ENCODE measurements at places on chromosomes 4 and X.
A peak's percentile ranks its signal among the peaks of the same experiment; 100 is the strongest.

- no peak for DNase-seq
Measured at GRCh38 chr4:121776610-121777401, 11.8 kb upstream of the SMIM43 start.

DNA sequence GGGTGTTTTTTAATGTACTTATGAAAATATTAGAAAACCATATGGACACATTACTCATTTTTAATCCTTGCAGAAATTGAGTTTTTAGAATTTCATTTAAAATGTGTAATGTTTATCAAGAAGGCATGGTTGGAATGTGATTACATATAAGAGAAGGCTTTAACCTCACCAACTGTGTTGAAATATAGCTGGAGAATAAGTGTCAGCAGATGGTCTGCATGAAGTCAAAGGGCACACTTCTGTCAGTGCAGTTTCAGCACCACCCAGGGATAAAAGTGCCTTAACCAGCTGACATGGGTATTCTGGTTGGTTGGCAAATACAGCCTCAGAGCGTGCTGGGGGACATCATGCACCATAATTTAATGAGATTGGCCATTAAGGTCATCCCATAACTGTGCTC, 21.2 kb upstream of the ANTXR2 start:
- no peak for DNase-seq

DNA sequence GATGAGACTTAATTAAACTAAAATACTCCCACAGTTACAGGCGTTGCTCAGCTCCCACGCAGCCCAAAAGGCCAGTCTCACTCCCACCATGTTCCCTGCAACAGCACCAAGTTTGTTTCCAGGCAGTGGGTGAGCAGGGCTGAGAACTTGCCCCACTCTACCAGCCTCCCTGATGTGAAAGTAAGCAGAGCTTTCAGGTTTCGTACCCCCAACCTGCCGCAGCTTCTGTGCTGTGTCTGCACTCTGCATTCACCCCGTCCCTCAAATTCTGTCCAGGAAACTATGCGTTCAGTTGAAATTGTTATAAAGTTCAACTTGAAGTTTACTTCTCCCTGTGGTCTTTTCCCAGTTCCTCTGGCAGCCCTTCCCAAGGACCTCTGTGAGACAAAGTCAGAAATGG, 17.2 kb downstream of the GLUD2 start:
- DNase-seq = no peak

DNA sequence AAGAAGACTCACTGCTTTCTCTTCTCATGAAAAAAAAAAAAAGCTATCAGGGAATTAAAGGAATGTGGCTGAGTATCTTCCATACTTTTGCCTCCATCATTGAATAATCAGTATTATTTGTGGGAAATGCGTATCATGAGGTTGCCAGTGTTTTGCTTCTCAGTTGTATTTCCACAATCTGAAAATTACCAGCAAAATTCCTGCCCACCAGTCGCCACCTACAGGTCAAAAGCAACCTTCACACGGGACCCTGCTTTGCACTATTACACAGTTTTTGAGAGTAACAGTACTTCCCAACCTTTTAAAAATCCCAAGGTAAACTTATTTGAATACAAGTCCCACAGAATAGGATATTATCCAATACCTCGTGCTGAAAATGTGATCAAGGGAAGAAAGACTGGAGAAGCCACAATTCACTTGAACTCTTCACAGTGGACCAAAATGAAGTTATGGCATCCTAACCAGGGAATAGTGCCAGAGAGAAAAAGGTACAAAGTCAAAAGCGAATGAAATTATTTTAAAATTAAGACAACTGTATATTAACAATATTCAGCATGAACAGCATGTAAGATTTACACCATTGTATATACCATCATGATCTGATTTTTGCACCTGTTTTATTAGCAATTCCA, 30.4 kb downstream of the PGRMC1 start:
- DNase-seq = no peak

- peak; percentile 10 for DNase-seq
Measured at GRCh38 chr4:99564921-99565320, 1.1 kb upstream of the TRMT10A start.

- no peak for DNase-seq
Measured at GRCh38 chr4:61727286-61727685, 527.2 kb downstream of the ADGRL3 start.
